ENCODE measurements at places on chromosomes 4 and X. TPM values are rescaled to one million over a fixed set of nuclear protein-coding genes. Genes with fewer than 3 reads are reported as not detected.

The BEX4 gene
- 19.1 TPM for total RNA-seq

The DAPP1 gene
- total RNA-seq: 15.9 TPM

The GABRB1 gene
- total RNA-seq: not detected

The PYURF gene
- total RNA-seq: 65.7 TPM

The SULT1B1 gene
- total RNA-seq: 0.27 TPM

The PCDH19 gene
- total RNA-seq: under 0.01 TPM

The PROM1 gene
- 264 TPM for total RNA-seq

The SLC38A5 gene
- 76.7 TPM for total RNA-seq

- DNase-seq: no peak
Measured at GRCh38 chr4:161714931-161715330, 448.9 kb downstream of the FSTL5 start.

- DNase-seq: no peak
Measured at GRCh38 chrX:30679369-30679768, 26.1 kb downstream of the GK start.

- DNase-seq: no peak
Measured at GRCh38 chr4:96186593-96186992, 346.7 kb downstream of the PDHA2 start.

DNA sequence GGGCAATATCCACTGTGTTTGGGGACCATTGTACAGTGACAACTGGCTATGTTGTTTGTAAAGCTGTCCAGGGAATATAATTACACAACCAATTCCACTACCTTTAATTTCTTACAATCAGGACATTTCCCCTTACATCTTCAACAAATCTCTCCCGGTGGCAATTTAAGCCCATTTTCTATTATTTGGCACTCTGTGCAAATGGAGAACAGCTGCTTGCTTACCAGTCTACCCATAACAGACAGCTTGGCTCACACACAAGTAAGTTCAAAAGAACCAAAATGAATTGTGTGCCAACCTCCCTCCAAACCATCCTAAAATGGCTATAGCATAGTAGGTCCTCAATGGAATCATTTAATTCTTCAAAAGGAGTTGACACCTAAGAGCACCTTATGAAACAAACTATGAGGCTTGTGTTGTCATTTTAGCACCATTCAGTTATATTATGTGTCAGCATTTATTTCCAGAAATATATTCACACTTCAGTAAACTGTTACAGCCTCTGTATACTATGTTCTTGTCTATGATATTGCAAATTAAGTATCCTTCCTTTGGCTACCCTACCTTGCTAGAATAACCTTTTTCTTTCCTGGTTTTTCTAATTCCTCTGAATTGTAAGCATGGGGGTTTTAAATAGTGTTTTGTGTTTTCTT lies 18.4 kb downstream of the GABRA4 start:
- no peak for DNase-seq

GRCh38 chrX:135707880-135708279 lies 5.6 kb upstream of the CT45A1 start:
- DNase-seq: peak; percentile 59

- no peak for DNase-seq
Measured at GRCh38 chr4:79653871-79654270, 245.8 kb upstream of the GK2 start.

- no peak for DNase-seq
Measured at GRCh38 chr4:40890199-40890598, 140.4 kb downstream of the NSUN7 start.

GRCh38 chrX:149365552-149365951 lies 139.6 kb downstream of the IDS start:
- no peak for DNase-seq

DNA sequence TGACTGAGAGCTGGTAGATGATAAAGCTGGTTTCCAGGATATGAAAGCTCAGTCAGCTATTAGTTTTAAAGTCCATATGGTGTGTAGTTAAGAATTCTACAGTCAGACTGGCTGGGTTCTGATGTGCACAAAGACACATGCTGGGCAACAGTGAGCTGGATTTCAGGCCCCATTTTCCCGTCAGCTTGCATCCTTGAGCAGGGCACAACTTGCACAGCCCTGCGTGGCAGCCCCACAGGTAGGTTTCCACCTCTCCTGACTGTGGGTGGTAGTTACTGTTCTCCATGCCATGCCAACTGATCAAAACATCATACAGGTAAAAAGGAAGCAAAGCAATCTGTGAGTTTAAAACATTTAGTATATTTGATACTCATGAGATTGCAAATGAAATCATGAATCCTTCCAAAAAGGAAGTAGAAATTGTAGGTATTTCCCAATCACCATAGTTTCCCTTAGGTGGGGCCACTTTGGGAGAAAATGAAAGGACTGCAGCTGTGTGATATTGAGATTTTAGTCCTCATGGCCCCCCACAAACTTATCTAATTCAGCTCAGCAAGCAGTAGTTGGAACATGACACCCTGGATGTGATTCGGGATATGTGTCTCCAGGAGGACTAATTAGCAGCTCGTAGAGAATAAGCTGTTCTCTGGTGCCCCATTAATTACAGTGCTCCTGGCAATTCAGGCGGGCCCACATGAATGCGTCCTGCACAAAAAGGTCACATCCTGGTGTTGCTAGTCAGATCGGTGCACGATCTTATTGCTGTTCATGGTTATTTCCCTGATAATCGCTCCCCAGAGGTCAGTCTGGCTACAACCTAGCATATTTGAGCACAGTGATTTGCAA lies 42.4 kb upstream of the NOCT start:
- DNase-seq: no peak

DNA sequence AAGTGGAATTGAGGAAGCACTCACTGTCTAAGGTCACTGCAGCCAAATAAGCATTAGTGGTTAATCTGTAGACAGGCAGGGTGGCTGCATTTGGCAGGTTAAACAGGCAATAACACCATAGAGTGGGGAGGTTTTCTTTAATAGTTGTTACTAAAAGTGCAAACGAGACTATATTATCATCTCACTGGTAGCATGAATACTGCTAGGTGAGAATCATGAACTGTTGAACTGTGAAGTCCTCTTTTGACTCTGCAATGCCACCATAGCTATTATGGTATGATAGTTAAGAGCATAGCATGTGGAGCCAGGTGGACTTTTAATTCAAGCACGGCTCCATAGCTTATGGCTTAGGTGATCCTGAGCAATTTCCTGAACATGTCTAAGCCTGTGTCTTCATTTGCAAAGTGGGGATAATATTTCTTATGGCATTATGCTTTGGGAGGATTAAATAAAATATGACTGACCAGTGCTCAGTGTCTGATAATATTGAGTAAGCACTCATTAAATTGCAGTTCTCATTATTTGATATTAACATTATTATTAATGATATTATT lies 235.6 kb upstream of the HHIP start:
- DNase-seq: no peak

GRCh38 chrX:53357799-53358530 lies 64.5 kb downstream of the SMC1A start:
- no peak for DNase-seq

GRCh38 chrX:2690856-2691542 lies at the start of gene CD99:
Gene CD99, plus strand, starts transcription at chrX:2691295. Its CDS starts 66 bp downstream, at chrX:2691361.
- peak; percentile 97 for DNase-seq

- DNase-seq: no peak
Measured at GRCh38 chrX:39560271-39560670, 537.5 kb downstream of the BCOR start.

DNA sequence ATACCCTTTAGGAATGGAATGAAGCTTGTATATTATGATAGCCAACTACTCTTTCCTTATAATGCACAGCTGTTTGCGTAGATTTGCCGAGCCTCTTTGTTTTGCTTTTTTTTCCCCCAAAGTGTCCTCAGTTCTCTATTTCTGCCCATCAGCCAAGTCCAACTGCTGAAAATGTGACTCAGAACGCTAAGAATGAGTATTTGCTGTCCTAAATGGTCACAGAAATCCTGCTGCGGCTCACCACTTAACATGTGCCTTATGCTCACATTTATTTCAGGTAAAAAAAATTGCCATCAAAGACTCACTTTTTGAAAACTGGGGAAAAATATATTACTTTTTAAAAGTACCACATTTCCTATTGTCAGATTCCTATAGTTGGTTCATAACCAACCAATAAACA lies 36.9 kb downstream of the GABRA4 start:
- DNase-seq: no peak

GRCh38 chrX:138638996-138639395 lies 72.5 kb downstream of the FGF13 start:
- DNase-seq: no peak

- DNase-seq: no peak
Measured at GRCh38 chrX:24643116-24643515, 4.0 kb downstream of the PCYT1B start.

DNA sequence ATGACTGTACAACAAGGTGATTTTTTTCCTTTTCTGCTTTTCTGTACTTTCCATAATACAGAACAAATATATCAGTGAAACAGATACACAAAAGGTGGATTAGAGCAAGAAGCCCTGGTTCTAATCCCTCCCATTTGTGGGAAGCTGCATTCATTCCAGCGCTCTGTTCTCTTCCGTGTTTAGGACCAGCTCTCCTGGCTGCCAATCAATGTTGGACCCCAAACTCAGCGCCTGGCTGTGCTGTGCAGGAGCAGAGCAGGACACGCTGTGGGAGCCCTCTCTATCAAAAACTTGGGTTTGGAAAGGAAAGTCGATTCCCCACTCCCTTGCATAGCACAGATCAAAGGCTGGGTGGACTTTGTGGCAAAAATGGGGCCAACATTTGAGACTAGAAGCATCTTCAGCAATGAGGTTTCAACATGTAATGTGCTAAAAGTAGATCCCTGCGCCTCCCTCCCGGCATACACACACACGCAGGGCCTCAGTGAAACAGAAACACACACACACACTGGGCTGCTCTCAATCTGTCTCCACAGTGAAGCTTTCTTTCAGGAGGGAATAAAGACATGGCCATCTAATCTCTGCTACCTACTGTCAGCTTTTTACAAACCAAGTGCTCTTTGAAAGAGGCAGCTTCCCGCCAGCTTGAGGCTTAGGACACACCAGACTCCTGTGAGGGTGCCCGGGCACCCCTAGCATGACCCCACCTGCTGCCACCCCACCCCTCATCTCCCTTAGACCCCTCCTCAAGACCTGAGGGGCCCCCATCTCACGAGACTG lies 12.2 kb downstream of the WDR1 start:
- DNase-seq: no peak
